ENCODE measurements at places on chromosomes 5 and 9.

DNA sequence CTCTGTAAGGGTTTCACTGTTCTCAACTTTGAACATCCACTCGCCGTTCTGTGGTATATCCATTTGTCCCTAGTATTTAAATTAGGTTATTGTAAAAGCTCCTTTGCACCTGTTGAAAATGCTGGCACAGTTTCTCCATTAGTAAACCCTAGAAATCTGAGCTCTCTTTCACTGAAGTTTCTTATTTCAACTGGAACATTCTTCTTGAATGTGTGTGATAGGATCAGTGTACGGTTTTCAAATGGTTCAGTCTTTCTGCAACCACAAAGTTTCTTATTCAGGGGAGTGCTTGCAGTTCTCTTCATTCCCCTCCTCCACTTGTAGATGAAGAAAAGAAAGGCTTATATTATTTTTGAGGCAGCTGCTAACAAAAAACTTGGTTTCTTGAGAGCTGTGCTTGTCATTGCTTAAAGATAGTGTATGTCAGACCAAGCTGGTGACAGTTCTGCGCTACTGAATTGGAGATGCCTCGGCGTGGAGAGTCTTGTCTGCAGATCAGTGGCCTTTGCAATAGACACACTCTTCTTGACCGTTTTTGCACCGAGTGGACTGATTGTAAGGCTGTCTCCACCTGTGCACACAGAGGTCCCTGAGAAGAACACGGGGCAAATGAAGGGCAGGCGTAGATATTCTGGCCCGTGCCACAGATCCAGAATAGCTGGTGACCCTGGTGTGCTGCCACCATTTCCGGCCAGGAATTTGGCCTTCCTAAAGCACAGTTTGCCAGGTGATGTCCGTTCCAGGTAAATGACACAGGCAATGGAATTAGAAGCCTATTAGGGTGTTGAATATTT is 102.2 kb downstream of the TRIO start:
- DNase-seq = no peak

DNA sequence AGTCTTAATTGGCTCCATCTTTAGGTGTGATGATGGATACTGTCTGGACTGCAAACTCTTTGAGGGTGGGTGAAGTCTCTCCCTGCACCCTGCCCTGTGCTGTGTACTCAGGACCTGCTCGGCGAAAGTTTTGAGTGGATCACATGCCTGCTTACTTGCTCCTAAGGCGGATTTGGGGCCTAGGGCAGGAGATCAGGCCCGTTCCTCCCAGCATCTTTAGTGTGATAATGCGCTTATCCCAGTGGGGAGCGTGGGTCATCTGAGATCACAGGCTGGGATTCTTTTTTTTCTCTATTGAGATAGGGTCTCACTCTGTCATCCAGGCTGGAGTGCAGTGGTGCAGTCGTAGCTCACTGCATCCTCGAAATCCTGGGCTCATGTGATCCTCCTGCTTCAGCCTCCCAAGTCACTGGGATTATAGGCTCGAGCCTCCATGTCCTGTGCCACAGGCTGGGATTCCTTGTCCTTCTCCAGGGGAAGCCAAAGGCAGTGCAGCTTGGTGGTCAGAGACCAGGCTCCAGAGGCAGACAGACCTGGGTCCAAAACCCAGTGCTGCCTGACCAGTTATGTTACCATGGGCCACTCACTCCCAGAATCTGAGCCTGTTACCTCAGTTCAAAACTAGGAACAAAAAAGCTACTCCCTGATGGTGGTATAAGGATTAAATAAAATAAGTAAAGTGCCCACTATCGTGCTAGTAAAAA is 59.7 kb downstream of the ZNF618 start:
- DNase-seq = no peak

GRCh38 chr5:82290005-82290404 is 11.9 kb upstream of the RPS23 start:
- no peak for DNase-seq

- DNase-seq = no peak
Measured at GRCh38 chr5:124576848-124577409, 169.5 kb downstream of the ZNF608 start.

GRCh38 chr9:99544526-99544925 is 277.2 kb upstream of the NR4A3 start:
- no peak for DNase-seq

GRCh38 chr9:124363326-124364096 is 51.7 kb downstream of the PSMB7 start:
- no peak for DNase-seq

DNA sequence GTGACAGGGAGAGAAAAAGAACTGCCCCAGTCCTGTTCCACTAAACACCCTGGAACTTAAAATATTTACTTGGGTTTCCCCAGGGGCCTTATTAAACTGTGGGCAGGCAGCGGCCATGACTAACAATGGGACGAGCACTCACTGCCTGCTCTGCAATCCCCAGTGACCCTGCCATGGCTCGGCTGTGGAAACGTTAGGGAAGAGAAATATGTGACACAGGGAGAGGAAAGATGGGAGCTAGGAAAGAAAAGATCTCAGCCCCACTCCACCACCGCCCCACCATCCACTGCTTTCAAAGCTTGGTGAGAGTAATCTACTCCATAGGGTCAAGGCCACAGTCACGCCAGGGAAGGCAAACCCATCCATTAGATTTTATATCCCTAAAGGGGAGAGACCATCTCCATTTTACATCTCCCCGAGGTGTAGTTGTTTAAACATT is 117.6 kb downstream of the EFNA5 start:
- no peak for DNase-seq

DNA sequence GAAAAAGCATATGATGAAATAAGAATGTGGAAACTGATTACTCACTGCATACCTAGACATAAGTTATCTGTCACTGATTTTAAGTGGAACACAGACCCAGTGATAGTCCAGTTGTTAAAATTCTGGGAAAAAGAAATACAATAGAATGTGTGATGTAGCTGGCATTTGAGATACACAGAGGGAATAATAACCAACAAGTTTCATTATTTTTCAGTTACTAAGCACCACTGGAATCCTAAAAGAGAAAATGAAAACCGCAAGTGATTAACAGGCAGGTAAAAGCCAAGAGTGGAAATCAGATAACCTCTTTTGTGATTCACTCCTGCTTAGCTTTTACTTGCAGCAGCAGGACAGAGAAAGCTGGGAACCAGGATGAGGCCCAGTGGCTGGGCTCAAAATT is 994.0 kb upstream of the SEMA6A start:
- DNase-seq = no peak

GRCh38 chr5:143023411-143024096 is 253.4 kb downstream of the ARHGAP26 start:
- DNase-seq = no peak

DNA sequence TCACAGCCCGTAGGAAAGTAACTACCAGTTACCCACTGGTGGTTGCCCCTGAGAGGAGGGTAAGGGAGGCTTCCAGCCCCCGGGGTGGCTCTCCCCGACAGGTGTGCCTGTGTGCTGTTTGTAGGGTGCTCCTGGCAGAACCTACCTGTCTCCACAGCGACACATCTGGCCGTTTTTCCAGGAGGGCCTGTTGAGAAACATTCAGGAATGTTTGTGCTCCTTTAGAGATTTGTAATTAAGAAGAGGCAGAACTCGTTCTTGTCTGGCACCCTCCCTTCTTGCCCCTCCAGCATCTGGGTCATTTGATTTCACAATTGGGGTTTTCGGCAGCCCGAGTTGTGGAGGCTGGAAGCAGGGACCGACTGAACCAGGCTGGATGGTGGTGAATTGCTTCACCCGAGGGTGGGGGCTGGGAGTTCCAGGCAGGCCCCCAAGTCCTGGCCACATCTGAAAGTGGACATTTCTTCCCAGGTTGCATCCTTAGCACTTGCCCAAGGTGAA is 74.2 kb downstream of the WWC1 start:
- DNase-seq = no peak

DNA sequence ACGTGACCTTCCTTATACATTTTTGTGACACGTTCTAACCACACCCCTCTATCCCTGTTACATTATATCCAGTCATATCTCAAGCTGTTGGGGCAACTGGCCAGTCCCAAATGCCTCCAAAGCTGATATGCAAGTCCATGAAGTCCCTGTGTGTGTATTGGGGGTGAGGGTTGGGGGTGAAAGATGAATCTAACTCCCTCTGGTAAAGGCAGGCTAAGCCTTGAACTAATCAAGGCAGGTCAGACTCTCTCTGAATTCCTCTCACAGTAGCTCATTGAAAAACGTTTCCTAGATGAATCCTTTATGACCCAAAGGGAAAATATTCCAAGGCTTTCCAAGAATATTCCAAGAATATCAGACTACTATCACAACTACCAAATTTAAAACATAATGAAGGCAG is 174.4 kb downstream of the MUSK start:
- DNase-seq = no peak

DNA sequence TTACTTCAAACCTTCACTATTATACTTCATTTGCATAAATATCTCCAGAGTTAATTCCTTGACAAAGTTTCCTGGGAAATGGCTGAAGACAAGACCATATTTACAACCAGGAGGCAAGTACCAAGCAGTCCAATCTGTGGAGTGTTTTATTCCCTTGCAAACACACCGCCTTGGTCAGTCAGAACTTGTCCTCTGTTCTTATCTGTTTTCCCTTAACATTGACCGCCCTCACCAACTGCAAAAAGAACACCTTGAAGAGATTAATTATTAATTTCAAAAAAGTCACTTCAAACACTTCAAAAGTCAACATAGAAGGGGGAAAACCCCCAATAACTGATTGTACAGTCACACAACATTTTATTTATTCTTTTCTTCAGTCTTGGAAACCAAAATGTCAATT is 269.0 kb upstream of the RGMB start:
- DNase-seq = no peak

- DNase-seq = no peak
Measured at GRCh38 chr9:123863164-123863855, 66.6 kb downstream of the DENND1A start.

DNA sequence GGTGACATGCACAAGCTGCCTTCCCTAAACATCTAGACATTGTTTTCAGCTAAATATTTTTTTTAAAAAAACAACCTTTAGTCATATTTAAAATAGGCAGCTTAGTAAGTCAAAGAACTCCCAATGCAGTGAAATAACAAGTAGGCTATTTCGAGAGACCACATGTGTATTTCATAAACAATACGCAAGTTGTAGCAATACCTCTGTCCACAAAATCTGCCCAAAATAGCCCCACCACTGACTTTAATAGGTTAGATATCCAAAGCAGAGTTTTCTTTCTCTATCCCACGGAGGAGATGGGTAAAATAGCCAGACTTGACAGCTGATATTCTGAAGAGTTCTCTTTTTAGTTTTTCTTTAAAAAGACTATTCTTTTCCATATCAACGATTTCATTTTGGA is 1.2 kb downstream of the SLC24A2 start:
- no peak for DNase-seq

- no peak for DNase-seq
Measured at GRCh38 chr5:83306572-83307241, 164.8 kb upstream of the VCAN start.

DNA sequence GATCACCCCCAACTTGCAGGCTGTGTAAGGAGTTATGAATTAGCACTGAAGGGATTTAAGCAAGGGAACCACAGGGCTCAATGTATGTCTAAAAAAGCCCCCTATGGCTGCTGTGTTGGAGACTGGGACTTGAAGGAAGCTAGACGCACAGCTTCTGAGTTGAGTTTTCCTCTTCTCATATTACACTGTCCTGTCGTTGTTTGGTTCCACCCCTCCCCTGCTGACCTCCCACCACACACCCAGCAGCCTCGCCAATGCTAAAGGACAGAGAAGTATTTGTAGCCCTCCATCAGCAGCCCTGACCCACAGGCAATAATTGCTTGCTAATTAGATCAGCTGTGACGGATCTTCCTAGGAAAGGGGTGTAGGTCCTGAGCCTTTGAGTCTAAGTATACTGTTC is 15.1 kb upstream of the CARTPT start:
- DNase-seq = no peak

DNA sequence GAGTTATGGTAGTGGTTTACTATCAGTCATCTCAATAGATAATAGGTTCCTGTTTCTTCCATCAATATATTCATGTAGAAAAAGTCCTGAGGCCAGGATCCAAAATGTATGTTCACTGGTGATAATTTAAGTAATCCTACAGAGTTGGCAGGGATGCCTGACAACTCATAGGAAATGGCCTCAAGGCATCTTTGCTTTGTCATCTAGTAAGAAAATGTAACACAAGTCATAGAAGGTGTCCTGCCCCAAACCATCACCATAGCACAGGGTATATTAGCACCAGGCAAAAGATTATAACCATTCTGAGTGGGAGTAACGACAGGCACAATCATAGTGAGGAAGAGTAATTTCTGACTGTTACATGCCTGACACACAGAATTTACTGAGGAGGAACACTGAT is 257.0 kb downstream of the TMEM167A start:
- no peak for DNase-seq

Data from T-helper 1 cell (primary cell).